ENCODE measurements at places on chromosomes 13 and 19.
A peak's percentile ranks its signal among the peaks of the same experiment; 100 is the strongest.

DNA sequence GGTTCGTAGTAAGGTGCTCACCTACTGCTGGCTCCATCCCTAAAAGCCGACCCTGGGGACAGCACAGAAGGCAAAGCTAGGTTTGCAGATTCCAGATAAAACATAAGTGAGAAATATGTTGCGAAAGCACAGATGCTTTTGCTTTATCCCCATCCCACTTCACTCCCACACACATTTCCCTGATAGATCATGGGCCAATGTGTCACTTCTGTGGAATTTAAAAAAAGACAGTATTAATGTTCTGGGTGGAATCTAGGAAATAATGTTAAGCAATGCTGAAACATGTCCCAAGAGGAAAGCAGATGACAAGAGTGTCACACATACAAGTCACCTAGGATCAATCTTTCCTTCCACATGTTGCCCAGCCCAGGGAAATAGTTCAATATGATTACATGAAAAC, 661.0 kb upstream of the MIR17HG start:
- DNase-seq = peak; percentile 74

- no peak for DNase-seq
Observed at GRCh38 chr13:74986609-74987008, 495.4 kb downstream of the TBC1D4 start.

- DNase-seq = no peak
Observed at GRCh38 chr19:50796634-50797428, 6.6 kb downstream of the ACP4 start.

DNA sequence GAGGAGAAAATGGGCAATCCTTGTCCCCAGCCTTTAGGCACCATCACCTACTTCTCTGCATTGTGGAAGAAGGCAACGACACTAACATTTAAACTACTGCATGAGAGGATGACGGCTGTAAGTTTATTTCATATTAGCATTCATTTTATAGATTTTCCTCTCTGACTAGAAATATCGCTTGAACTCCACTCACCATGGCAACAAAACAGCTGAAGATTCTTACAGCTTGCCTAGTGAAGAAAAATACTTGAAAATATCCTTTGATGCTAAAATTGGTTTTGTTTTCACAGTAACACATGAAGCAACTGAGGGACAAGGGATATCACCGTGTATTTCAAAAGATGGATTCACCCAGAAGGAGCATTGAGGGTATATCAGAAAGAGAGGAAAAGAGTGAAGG, 284.3 kb downstream of the LIG4 start:
- no peak for DNase-seq

GRCh38 chr19:33795370-33796163, 1.1 kb upstream of the KCTD15 start:
- peak; percentile 91 for DNase-seq
